ENCODE measurements at places on chromosomes 12 and 14.

DNA sequence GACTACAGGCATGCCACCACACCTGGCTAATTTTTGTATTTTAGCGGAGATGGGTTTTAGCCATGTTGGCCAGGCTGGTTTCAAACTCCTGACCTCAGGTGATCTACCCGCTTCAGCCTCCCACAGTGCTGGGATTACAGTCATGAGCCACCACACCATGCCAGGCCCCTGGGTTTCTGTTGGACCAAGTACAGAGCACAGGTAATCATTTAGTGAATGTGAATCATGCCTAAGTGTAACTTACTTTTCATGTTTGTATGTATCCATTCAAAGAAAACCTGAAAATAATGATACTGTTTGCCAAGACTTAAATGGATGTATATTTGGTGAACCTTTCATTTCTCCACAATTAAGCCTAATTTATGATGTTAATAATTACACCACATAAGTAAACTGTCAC is 65.9 kb downstream of the FGD6 start:
- no peak for DNase-seq

DNA sequence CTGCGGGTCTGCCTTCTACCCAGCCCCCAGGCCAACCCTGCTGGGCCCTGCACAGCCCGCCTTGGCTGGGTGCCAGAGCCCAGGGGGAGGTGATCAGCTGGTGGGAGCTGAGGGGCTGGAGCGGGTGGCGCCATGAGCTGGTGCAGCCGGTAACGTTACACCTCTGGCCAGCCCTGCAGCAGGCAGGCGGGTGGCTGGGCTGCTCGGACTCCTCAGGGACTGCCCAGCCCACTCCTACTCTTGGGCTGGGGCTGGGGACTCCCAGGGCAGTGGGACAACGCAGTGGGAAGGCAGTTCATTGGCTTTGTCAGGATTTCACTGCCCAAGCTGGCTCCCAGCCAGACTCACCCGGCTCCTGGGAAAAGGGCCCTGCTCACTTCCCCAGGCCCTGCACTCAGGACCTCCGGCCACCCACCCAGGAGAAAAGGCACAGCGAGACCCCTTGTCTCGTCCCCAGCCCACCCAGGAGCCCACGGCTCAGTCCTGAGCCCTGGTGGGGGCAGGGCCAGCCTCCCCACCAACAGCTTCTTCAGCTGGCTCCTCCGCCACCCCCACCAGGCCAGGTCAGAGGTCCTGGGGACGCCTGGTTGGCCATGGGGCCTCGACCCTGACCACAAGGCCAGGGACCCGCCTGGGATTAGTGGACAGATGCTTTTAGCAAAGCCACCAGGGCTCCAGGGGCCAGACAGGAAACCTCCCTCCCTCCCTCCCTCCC is 1.0 kb downstream of the PGF start:
- DNase-seq: no peak

DNA sequence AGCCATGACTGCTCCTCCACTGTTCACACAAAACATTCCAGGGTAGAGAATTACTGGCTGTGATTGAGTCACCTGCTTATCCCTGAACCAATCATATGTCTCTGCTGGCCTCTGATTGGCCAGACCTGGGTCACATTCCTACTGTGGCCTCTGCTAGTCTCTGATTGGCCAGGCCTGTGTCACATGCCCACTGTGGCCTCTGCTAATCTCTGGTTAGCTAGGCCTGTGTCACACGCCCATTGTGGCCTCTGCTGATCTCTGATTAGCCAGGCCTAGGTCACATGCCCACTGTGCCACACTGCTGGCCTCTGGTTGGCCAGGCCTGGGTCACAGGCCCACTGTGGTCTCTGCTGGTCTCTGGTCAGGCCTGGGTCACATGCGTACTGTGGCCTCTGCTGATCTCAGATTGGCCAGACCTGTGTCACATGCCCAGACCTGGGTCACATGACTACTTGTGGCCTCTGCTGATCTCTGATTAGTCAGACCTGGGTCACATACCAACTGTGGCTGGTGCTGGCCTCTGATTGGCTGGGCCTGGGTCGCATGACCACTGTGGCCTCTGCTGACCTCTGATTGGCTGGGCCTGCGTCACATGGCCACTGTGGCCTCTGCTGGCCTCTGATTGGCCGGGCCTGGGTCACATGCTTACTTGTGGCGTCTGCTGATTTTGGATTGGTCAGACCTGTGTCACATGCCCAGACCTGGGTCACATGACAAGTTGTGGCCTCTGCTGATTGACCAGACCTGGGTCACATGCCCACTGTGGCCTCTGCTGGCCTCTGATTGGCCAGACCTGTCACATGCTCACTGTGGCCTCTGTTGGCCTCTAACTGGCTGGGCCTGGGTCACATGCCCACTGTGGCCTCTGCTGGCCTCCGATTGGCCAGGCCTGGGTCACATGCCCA is 251.6 kb downstream of the SLC15A4 start:
- DNase-seq: no peak

DNA sequence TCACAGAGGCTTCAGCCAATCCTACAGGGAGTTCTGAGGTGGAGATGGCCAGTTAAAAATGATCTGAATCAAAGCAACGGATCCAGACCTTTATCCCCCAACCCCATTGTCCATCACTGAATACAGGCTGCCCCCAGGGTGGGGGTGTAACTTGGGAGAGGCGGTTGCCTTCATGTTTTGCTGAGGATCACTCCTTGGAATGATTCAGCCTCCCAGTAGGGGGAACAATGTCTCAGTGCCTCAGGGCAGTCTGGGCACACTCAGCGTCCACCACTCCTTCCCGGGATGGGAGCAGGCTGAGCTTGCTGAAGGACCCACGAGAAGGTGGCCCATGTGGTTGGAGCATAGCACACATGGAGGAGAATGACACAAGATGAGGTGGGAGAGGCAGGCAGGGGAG is 60.2 kb downstream of the RFX4 start:
- DNase-seq: no peak

GRCh38 chr12:57607958-57608663 is 3.1 kb upstream of the ARHGEF25 start:
- DNase-seq: no peak

All from stimulated activated naive CD4-positive, alpha-beta T cell (primary cell).